ENCODE measurements at places on chromosomes 2 and 18. TPM values are rescaled to one million over a fixed set of nuclear protein-coding genes. Genes with fewer than 3 reads are reported as not detected.

The KIAA2012 gene
- total RNA-seq: 0.62 TPM

The CNTNAP5 gene
- 0.70 TPM for total RNA-seq

The MAP2 gene
- 1.8 TPM for total RNA-seq

The ZBTB14 gene
- total RNA-seq: 17.4 TPM

The GREB1 gene
- total RNA-seq: 174 TPM

The FAM228A gene
- not detected for total RNA-seq

The TXNDC2 gene
- total RNA-seq: not detected

The COLEC12 gene
- 97.7 TPM for total RNA-seq

The CTAGE1 gene
- total RNA-seq: not detected

The SP9 gene
- total RNA-seq: not detected

The SKA1 gene
- 29.5 TPM for total RNA-seq

The DARS1 gene
- 80.3 TPM for total RNA-seq

The VWA3B gene
- total RNA-seq: 0.38 TPM

The ALMS1 gene
- 29.7 TPM for total RNA-seq

The FSHR gene
- 2.4 TPM for total RNA-seq

The MARCO gene
- total RNA-seq: not detected

The AMER3 gene
- 1.2 TPM for total RNA-seq

The ABCG5 gene
- total RNA-seq: not detected

The TRABD2A gene
- 4.3 TPM for total RNA-seq

The DSC2 gene
- total RNA-seq: 54.9 TPM

The EGR4 gene
- total RNA-seq: 0.15 TPM

The PLGLB1 gene
- 2.3 TPM for total RNA-seq

The C1QL2 gene
- total RNA-seq: not detected

The ZNF396 gene
- total RNA-seq: 10.4 TPM

The CELF4 gene
- total RNA-seq: 4.6 TPM

The CHRNG gene
- not detected for total RNA-seq

The SNTG2 gene
- 2.8 TPM for total RNA-seq

The RFTN2 gene
- total RNA-seq: 0.55 TPM

The GPR55 gene
- 3.1 TPM for total RNA-seq

The ZSWIM2 gene
- not detected for total RNA-seq

The KANSL1L gene
- total RNA-seq: 31.3 TPM

The ABCB11 gene
- 0.04 TPM for total RNA-seq

The SERPINB5 gene
- total RNA-seq: 3.3 TPM

The HSPE1 gene
- 218 TPM for total RNA-seq

The FZD7 gene
- 266 TPM for total RNA-seq

The SLC8A1 gene
- 4.3 TPM for total RNA-seq

The ASB18 gene
- total RNA-seq: not detected

The DCTN1 gene
- total RNA-seq: 167 TPM

The REG3A gene
- not detected for total RNA-seq

The CHMP1B gene
- total RNA-seq: 39.3 TPM

The ZAP70 gene
- 13.4 TPM for total RNA-seq

The MATN3 gene
- 44.7 TPM for total RNA-seq

The AQP12A gene
- not detected for total RNA-seq

The IGFBP5 gene
- 3.6 TPM for total RNA-seq

The CYP27A1 gene
- 24.7 TPM for total RNA-seq

The NYAP2 gene
- total RNA-seq: not detected

The VAMP5 gene
- total RNA-seq: 15.8 TPM

The KLHL41 gene
- total RNA-seq: not detected

The PLEK gene
- not detected for total RNA-seq

Data from endodermal cell (in vitro differentiated cells).